Colonic mucosa (tissue), 4 donors: ENCODE measurements at places on chromosomes 2 and 18. TPM values are rescaled to one million over a fixed set of nuclear protein-coding genes. Genes with fewer than 3 reads are reported as not detected.

The TEX51 gene
- not detected for total RNA-seq

The MROH2A gene
- total RNA-seq, result not detected

The MAP3K19 gene
- total RNA-seq, result not detected

The GLI2 gene
- total RNA-seq, result 1.3 TPM

The SERPINB11 gene
- total RNA-seq, result not detected

The IL36G gene
- total RNA-seq, result 0.40 TPM

The ZNF397 gene
- total RNA-seq, result 22.7 TPM

The G6PC2 gene
- total RNA-seq, result not detected

The TRIM54 gene
- total RNA-seq, result not detected

The CFAP221 gene
- not detected for total RNA-seq

The TGFA gene
- 21.4 TPM for total RNA-seq

The GTF2A1L gene
- not detected for total RNA-seq

The IGFBP5 gene
- 68.2 TPM for total RNA-seq

The BOLL gene
- not detected for total RNA-seq

The SH3BP4 gene
- 44.4 TPM for total RNA-seq

The OBSL1 gene
- 13.2 TPM for total RNA-seq

The CPO gene
- not detected for total RNA-seq

The LMAN2L gene
- 24.7 TPM for total RNA-seq

The AFF3 gene
- total RNA-seq, result 2.6 TPM

The SLC9A4 gene
- 0.15 TPM for total RNA-seq

The EGR4 gene
- total RNA-seq, result not detected

The TFCP2L1 gene
- 103 TPM for total RNA-seq

The ZNF892 gene
- 2.6 TPM for total RNA-seq

The PTMA gene
- 1,195 TPM for total RNA-seq
